ENCODE measurements at places on chromosomes 2 and 18.

- DNase-seq = no peak
Observed at GRCh38 chr2:113172721-113173541, 840 bp upstream of the PSD4 start.

DNA sequence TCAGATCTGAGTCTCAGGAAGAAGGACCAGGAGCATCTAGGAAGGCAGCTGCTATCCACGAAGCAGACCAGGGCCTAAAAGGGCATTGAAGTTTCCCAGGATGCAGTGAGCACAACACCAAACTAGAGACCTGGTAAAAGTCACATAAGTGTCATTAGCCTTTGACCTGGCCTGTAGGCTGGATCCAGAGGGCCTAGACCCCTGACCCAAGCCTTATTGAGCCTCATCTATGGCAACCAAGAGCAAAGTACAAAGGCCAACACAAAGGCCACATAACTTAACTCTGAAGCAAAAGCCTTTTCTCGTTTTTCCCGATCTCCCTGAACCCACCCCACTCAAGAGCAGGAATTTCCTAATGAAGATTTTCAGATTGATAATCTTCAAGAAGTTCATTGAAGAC is 127.3 kb upstream of the SRD5A2 start:
- no peak for DNase-seq

- no peak for DNase-seq
Observed at GRCh38 chr2:27792759-27793158, 21.2 kb downstream of the MRPL33 start.

DNA sequence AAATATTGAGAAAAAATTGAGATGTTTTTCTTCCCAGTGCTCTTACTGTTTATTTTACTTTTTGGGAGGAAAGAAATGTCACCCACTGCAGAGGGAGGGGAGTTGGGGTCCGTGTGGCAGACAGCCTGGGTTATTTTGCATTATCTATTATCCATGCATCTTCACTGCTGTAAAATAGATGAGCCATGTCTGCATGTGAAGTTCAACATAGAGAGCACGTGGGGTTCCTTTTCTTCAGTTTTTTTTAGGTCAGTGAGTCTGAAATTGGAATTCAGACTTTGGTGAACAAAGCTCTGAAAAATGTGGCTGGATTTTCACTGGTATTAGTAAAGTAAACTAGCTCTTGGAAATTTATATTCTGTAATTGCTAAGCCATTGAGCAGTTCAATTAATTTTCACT is 2.4 kb downstream of the DCDC2C start:
- no peak for DNase-seq

All from GDM1 (cell line).